ENCODE measurements at places on chromosomes 1 and 21.

GRCh38 chr21:35843911-35844667 is 216.2 kb downstream of the SETD4 start:
- no peak for DNase-seq

DNA sequence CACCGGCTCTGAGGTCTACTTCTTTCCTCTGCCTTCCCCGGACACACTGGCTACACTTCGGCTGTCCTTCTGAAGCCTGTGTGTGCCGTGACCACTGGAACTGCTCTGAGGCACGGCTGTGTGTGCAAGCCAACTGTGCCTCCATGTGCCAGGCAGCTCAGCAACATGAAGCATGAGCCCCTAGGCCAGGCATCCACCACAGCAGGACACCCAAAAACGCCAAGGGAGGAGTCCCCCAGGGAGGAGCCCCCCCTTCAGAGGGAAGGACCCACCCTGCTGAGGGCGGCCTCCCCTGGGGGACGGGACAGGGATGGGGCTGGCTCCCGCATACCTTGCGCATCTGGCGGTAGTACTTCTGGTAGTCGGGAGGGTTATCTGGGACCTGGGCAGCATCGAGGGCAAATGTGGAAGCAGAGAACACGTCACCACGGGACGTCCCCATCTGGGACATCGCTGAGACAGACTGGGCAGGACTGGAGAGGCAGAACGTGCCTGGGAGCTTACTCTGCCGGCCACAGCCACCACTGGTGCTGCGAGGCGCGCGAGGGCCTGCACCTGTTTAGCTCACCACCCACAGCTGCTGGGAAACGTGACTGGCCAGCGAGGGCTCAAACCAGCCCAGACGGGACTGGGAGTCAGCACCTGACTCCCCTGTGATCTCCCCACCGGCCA is 20.5 kb downstream of the LSS start:
- no peak for DNase-seq

DNA sequence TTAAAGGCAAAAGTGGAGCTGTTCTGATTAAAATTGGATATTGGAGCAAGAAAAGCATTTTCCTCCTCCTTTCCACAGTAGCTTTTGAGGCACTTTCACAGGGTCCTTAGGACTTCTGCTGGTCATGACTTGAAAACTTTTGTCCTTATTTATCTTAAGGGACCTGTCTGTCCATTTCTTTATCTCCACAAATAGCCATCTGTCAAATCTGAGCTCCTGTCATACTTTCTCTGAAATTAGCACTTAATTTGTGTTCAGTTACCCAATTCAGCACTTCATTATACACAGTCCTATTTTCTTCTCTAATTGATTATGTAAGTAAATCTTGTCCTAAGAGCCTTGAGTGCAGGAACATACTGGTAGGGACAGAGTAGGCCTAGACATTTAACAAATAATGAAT is 9.8 kb downstream of the POU2F1 start:
- DNase-seq: no peak

- peak; percentile 70 for DNase-seq
Measured at GRCh38 chr1:185813401-185813979, 79.3 kb downstream of the HMCN1 start.

DNA sequence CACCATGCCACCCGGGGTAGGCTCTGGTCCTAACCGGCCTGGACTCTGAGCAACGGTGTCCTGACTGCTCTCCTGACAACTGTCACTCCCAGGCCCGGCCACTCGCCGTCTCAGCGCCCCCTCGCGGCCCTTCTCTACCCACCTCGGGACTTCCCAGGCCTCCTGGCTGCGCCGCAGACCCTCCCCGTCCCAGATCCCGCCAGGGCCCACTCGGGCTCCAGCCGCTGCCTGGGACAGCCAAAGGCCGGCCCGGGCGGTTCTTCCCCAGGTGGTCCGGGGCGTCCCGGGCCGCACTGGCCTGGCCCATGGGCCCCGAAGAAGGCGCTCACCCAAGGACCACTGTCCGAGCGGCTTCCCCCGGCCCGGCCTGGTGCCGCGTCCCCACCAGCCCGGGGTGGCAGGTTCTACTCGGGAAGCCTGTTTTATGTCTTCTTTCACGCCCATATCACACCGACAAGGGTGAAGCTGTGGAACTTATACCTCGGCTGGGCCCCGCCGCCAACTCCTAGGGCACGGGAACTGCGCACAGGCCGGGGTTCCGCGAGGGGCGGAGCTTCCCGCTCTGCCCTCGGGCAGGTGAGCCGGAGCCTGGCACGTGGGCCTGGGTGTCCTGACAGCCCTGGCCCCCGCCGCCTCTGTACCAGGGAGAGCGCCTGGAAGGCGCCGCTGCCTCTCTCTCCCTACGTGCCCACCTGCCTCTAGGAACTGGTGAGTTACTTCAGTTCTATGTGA is 138.3 kb downstream of the TTLL7 start:
- DNase-seq: no peak

DNA sequence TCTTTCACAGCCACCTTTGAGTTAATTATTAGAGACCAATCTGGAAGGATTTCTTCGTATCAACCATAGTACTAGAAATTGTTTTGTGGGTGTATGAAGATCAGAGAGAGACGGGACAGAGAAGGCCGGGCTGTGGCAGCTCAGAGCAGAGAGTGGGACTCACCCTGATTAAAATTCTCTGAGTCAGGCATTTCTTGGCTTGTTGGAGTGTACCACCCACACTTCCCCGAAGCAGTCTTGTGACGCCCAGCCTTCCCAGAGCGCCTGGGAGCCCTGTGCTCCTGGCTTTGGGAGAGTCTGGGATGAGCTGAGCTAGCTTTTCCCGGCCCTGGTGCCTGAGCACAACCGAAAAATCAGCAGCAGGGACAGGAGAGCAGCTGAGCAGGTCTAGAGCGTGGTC is 19.4 kb downstream of the PLEKHM2 start:
- no peak for DNase-seq

- DNase-seq: no peak
Measured at GRCh38 chr1:159007726-159008125, 2.0 kb upstream of the IFI16 start.

DNA sequence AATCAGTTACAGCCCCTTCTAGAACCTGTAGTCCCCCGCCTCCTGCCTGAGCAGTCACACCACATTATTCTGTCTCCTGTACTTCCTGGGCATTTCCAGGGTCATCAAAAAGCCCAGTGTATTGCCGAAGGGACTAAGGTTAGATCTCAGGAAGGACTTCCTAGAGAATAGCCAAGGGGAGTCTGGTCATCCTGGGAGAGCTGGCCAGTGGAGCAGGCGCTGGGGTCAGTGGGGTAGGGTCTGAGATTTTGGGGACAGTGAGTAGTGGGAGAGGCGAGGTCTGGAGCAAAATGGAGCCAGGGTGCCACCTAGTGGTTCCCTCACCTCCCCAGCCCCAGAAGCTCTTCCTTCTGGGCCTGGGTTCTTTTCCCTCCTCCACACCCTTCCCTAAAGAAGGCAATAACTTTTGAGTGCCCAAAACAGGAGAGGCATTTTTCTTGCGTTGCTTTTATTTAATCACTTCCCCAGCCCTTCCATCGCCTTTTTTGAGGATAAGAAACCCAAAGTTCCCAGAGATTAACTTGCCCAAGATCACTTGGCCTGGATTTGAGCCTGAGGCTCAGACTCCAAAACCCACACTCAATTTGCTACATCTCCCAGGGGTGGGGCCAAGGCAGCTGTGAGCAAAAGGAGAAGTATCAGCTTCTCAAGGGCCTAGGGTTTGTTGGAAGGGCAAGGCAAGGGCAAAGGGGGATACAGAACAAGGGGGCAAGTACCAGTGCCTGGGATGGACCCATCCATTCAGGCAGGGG is 7.3 kb upstream of the PMVK start:
- DNase-seq: peak; percentile 37

DNA sequence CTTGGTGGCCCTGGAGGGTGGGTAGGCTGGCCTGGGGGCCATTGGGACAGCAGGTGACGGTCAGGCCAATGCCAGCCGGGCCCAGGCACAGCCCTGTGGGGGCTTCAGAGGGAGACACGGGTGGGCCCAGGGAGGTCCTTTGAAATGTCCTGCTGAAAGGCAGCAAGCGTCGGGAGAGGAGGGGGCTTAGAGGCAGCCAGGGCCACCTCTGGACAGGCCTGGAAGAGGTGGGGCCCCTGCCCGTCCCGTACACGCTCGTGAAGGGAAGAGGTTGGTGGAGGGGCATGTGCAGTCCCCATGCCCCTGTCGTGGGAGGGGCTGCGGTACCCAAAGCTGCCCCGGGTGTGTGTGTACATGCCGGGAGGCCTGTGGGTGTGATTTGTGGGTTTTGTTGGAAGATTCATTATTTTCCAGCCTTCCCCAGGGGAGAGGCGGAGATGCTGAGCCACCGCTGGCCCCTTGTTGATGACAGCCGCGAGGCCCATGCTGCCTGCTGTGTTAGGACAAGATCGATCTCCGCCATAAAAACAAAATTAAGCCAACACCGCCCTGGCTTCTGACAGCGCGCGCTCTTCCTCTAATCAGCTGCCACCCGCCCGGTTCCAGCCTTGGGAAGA is 3.4 kb upstream of the PLCH2 start:
- DNase-seq: no peak

DNA sequence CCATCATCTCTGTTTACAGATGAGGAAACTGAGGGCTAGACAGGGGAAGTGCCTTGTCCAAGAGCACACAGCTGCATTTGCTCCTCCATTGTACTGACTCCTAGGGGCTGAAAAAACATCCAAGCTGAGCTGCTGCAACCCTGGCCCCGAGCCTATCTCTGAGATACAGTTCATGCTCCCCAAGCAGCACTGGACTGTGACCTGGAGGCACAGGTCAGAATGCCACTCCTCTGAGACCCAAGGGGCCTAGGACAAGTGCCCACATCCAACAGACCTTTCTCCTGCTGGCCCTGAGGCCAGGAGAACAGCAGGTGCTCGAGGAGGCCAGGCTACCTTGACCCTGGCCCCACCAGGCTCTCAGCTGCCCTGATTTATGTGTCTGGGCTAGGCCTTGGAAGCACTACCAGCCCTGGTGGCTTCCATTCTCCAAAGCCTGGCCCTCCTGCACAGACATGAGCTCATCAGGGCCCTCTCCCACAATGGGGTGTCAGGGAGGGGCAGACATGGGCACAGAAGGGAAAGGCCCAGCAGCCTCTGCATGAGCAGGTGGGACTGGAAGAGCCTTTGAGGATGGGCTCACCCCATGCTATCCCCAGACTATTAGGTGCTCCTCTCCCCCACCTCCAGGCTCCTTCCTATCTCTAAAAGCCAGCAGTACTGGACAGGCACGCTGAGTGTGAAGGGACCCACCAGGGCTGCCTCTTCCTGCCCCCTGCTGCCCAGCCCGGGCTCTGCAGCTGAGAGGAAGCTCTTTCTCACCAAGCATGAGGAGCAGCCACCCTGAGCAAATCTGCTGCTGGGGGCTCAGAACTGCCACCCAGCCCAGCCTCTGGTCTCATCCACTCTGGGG is 18.8 kb downstream of the ADGRB2 start:
- peak; percentile 2 for DNase-seq

- DNase-seq: peak; percentile 85
Measured at GRCh38 chr21:17688912-17689874, 76.5 kb upstream of the BTG3 start.

- no peak for DNase-seq
Measured at GRCh38 chr1:161084597-161084988, 4.8 kb downstream of the NECTIN4 start.

- no peak for DNase-seq
Measured at GRCh38 chr1:28229996-28230395, 2.8 kb downstream of the DNAJC8 start.

GRCh38 chr1:156748670-156749418 is 2.6 kb downstream of the HDGF start:
- DNase-seq: no peak

DNA sequence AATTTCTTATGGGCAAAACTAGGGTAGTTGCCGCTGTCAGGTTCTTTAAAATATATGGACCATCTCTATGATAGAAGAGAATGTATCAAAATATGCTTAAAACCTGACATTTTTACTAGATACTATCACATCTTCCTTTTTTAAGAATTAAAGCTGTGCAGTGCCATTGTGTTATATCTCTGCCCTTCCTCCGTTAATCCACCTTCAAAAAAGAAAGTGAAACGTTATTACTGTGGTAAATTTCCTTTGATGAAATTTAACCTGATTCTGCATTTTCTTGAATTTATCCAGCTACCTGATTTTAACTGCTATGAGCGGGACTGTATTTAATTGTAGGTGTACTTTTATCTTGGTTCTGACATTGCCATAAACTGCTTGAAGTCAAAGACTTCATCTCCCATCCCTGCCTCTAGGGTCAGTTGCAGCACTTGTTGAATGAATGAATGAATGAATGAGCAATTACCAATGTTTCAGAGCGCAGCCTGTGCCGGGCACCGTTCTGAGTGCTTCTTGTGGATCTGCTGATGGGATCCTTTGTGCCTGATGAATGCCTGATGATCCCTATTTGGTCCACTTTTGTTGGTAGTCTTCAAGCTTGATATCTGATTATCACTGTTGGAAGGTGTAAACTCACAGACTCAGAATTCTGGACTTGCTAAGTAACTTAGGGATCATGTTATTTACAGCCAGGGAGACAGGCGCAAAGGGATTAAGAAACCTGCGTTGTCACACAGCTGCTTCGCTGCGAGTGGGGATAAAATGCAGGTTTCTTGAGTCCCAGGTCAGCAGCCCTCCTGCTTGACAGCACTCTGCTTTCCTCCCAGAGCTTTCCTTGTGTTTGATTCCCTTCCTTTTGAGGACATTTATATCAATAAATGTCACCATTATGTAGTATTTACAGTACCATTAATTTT is 30.1 kb downstream of the SMYD2 start:
- no peak for DNase-seq

GRCh38 chr1:4702932-4703331 is 48.5 kb downstream of the AJAP1 start:
- no peak for DNase-seq

GRCh38 chr1:83017701-83018100 is 981.2 kb downstream of the TTLL7 start:
- no peak for DNase-seq

GRCh38 chr1:1324524-1325287 is at the start of the genes CPTP and INTS11:
TSS of gene CPTP (plus strand) at chr1:1324802. CDS start at chr1:1326911, 2,109 bp downstream.
TSS of gene INTS11 (minus strand) at chr1:1324660. CDS start at chr1:1324608, 52 bp downstream.
- peak; percentile 89 for DNase-seq

GRCh38 chr1:87330057-87330884 is 1.6 kb downstream of the LMO4 start:
- DNase-seq: peak; percentile 53

DNA sequence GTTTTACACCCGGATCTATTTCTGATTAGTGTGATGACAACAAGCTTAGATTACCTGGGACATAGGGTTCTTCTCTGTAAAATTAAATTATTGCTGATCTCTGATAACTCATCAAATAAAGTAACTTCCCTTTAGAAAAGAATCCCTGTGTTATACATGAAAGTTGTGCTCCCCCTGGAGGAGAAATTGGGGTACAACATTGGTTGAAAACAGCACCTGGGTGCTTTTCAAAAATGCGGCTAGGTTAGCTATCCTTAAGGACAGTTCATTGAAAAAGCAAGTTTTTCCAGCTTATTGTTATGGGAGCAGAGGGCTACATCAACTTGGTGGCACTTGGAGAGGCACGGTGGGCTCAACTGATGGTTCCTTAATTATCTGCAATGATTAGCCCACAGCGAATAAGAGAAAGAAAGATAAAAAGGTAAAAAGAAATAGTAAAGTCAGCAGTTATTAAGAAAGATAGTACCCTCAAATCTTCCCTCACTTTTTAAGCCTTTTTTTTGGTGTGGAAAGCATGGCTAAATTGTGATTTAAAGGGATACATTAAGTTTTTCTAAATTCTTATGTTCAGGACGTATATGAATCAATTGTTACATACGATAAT is 97.8 kb downstream of the FMN2 start:
- peak; percentile 35 for DNase-seq

- no peak for DNase-seq
Measured at GRCh38 chr1:38132681-38133080, 86.1 kb upstream of the POU3F1 start.

GRCh38 chr1:230456478-230456877 is 30.3 kb upstream of the PGBD5 start:
- DNase-seq: no peak

Measured in NCI-H1105 treated with DMSO at 0.1 percent for 48 hours (cell line).